ENCODE measurements at places on chromosomes 2 and 18.

DNA sequence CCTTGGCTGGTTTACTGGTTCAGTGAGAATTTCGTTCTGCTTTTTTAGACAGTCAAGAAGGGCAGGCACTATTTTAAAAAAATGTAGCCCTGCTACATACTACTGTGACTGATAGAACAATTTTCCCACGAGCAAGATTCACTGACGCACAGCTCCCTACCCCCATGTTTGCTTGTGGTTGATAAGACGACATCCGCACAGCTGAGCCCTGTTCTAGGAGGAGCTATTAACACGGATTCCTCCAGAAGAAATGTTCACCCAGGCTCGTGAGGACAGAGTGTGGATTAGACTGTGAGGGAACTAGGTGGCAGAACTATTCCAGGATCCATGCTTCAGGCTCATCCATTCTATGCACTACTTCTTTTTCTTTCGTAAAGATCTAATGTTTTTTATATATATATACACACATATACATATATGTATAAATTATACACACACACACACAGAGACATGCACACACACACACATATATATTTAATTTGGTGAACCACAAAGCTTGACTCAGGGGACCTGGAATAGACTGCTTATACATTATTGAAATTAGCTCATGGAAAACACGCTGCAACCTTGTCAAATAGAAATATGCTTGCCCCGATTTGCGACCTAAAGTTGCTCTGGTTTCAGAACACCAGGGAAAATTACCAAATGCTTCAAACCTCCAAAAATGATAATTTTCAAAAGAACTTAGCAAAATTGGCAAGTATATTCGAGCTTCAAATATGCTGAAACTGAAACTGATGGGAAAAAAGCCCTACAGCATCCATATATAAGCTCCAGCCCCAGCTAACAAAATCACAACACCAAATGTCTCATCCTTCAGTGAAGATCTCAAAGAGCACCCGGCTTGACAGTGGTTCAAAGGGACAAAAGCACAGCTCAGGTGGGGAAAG is 370.4 kb downstream of the SOCS6 start:
- H3K27me3 ChIP-seq: no peaks in the 10 kb centered on the region
- no peaks in the 10 kb centered on the region for H3K36me3 ChIP-seq
- H3K4me3 ChIP-seq: peak overlapping the region; percentile 14
- peak; percentile 49 for DNase-seq
- peak overlapping the region; percentile 2 for H3K27ac ChIP-seq

DNA sequence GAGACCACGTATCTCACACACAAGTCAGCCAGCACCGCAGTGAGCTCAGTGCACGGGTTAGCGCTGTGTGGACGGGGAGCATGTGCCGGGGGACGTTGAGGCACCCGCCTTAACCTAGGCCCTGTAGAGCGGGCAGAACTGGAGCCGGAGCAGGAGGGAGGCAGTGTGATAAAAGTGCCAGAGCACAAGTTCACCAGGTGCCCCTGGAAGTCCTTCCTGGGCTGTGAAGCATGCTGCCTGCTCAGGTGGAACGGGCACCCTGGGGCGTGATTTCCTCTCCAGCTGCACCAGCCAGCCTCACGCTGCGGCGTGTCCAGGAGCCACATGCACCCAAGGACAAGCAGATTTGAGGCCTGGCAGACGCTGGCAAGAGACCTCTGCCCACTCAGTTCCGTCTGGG is 50.3 kb downstream of the ITGB1BP1 start:
- no peak overlapping the region for H3K27ac ChIP-seq
- H3K27me3 ChIP-seq: peaks cover 21% of the 10 kb centered on the region
- no peaks in the 10 kb centered on the region for H3K36me3 ChIP-seq
- no peak for DNase-seq
- H3K4me3 ChIP-seq: no peak overlapping the region

GRCh38 chr18:42107287-42107686 is 152.3 kb downstream of the PIK3C3 start:
- no peak for DNase-seq
- no peak overlapping the region for H3K4me3 ChIP-seq
- H3K27ac ChIP-seq: no peak overlapping the region
- H3K4me1 ChIP-seq: no peaks in the 10 kb centered on the region
- no peaks in the 10 kb centered on the region for H3K27me3 ChIP-seq
- no peaks in the 10 kb centered on the region for H3K36me3 ChIP-seq

DNA sequence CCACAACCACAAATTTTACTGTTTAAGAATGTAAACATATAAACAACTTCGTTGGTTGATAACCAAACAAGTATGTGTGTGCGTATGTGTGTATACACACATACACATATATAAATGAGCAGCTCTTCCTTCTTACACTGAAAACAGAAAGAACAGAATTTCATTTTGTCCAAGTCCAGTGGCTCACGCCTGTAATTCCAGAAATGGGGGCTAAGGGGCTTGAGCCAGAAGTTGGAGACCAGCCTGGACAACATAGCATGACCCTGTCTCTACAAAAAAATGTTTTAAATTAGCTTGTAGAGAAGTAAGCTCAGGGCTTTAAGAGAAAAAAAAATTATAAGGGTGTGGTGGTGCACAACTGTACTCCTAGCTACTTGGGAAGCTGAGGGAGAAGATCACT is 12.3 kb downstream of the NCKAP1 start:
- peaks cover 23% of the 10 kb centered on the region for H3K27me3 ChIP-seq
- no peak overlapping the region for H3K4me3 ChIP-seq
- DNase-seq: no peak
- no peak overlapping the region for H3K27ac ChIP-seq

GRCh38 chr2:162607915-162608314 is 230.7 kb downstream of the KCNH7 start:
- H3K27me3 ChIP-seq: no peaks in the 10 kb centered on the region
- no peaks in the 10 kb centered on the region for H3K36me3 ChIP-seq
- no peak overlapping the region for H3K27ac ChIP-seq
- H3K4me1 ChIP-seq: no peaks in the 10 kb centered on the region

DNA sequence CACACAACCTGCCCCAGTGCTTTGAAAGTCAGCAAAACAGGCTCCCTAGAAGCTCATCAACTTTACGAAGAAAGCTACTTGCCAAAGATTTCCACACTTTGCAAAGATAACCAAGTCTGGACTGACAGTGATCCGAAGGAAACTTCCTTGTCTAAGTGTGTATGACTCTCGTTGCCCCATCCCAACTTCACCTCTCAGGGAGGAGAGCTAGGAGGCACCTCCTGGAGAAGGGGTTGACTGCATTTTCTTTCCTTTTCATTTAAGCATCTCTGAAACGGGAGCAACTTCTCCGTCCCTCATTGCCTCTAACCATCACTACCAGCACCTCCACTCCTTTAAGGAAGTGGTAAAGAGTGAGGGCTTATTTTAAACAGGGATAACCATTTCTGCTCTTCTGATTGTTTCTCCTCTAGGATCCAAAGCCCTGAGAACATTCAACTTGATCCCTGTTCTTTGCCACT is 7.0 kb downstream of the ZEB2 start:
- H3K27me3 ChIP-seq: peaks cover 73% of the 10 kb centered on the region
- H3K4me3 ChIP-seq: no peak overlapping the region
- peaks cover 16% of the 10 kb centered on the region for H3K4me1 ChIP-seq
- DNase-seq: no peak

DNA sequence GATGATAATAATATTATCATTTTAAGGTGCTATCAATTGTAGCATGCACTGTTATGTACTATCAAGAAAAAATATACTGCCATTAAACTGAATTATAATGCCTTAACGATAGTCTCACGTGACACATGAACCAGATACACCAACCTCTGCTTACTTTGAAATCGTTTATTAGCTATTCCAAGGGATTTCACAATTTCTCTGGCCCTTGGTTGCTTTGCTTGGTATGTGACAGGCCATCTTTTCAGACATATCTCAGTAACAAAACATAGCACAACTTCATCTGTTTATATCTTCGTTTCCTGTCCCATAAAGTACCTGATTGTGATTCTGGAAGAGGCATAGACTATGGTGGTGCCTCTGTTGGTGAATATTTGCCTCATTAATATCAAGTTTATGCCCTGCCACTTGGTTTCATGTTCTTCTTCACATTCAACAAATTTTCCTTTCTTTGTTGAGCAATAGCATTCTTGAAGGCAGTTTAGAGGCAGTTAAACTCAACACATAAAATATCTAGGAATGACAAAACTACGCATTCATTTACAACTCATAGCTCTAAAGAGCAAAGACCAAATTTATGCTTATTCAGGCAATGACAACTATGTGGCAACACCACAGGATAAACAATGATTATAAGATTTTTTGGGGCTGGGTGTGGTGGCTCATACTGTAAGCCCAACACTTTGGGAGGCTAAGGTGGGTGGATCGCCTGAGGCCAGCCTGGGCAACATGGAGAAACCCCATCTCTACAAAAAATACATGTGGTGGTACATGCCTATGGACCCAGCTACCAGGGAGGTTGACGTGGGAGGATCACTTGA is 84.3 kb downstream of the MCFD2 start:
- no peaks in the 10 kb centered on the region for H3K4me1 ChIP-seq
- H3K36me3 ChIP-seq: no peaks in the 10 kb centered on the region
- H3K4me3 ChIP-seq: no peak overlapping the region
- no peak overlapping the region for H3K27ac ChIP-seq
- H3K27me3 ChIP-seq: peaks cover 25% of the 10 kb centered on the region

DNA sequence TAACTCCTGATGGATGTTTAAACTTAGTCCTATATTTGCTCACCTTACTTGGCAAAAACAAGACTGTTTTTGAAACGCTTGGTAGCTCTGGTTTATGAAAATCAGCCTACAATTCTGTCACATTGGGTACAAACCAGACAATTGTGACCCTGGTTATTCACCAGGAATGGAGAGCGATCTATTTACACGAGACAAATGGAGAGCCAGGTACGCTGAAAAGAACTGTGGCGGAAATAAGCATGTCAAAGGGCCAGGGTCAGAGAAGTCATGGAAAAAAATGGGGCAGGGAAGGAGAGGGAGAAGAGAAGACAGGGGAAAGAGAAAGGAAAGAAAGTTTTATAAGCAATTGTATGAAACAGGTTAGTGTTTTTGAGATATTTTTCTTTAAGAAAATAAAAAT is 119.5 kb upstream of the ZFP36L2 start:
- no peak for DNase-seq
- no peaks in the 10 kb centered on the region for H3K27me3 ChIP-seq
- no peaks in the 10 kb centered on the region for H3K4me1 ChIP-seq
- peaks cover 10% of the 10 kb centered on the region for H3K36me3 ChIP-seq
- no peak overlapping the region for H3K27ac ChIP-seq

DNA sequence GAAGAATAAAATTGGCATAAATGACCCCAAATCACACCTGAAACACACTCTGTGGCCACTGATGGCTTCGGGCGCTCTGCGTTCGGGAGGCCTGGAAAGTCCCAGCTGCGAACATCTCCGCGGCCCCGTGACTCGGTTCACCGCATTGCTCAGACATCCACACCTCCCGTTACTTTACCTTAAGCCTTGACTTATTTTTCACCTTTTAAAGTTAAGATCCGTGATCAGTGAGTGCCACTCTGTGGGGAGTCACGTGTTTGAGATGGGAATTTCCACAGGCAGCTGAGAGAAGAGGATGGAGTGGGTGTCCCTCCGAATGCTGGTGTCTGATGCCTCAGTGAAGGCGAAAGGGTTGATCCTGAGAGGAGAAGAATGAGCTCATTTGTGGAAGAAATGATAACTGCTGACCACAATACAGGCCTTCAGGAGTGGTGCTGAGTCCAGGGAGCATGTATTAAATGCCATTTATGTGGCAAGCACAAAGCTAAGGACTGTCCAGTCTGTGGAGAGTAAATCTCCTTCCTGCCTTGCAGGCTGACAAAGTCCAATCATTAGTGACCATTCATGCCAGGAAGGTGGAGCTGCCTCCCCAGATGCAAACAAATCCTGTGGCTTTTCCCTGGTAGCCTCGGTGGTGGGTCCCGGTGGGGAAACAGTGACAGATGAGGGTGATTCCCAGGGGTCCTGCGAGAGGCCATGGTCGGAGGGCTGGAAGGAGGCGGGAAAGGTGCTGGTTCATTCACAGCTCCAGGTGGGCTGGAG is 168.8 kb downstream of the RTP5 start:
- no peak for DNase-seq
- H3K27ac ChIP-seq: no peak overlapping the region

- H3K4me3 ChIP-seq: no peak overlapping the region
- no peak for DNase-seq
- no peak overlapping the region for H3K27ac ChIP-seq
- H3K36me3 ChIP-seq: no peaks in the 10 kb centered on the region
Measured at GRCh38 chr18:60925892-60926291, 407.3 kb upstream of the CDH20 start.

Measured in activated naive CD4-positive, alpha-beta T cell treated with anti-CD3 and anti-CD28 coated beads, Interleukin-2, amount 10 ng/mL, durations not matched to agents 7 days and 5 days (primary cell).